ENCODE measurements at places on chromosomes 13 and 19. TPM values are rescaled to one million over a fixed set of nuclear protein-coding genes. Genes with fewer than 3 reads are reported as not detected.

- no peak for DNase-seq
These were observed 32.7 kb downstream of the LAMP1 start for GRCh38 chr13:113329656-113330312.

DNA sequence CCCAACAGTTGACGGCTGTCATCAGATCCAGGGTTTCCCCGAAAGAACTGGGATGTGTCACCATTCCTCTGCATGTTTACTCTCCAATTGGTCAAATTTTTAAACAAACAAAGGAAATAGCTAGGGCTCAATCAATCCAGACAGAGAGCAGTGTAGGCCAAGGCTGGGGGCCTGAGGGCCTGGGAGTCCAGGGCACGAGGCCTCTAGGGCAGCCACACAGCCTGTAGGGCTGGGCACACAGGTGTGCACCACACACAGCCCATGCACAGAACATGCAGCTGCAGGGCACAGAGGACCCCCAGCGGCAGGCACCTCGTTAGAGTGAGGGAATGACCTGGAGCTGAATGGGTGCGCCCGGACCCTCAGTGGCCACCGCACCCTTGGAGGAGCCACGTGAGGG lies 9.5 kb downstream of the MIER2 start:
- no peak for DNase-seq

- peak; percentile 79 for DNase-seq
These were observed 2.2 kb downstream of the FCER2 start for GRCh38 chr19:7699417-7700401.

DNA sequence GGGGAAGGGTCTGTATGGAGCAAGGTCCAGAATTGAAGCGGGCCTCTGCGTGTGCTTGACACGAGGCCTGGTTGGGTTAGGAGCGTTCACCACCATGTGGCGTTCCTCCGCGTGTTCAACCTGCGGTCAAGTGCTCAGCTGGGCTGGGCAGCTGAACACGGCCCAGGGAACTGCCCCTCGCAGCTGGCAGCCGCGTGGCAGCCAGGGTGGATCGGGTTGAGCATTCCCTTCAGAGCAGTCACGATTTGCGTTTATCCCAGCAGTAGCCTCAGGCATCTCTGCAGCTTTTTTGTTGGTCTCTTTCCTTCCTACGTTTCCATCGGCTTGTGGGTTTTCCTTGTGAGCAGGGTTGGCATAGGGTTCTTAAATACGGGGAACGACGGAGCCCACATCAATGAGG lies 28.7 kb upstream of the F2RL3 start:
- no peak for DNase-seq

GRCh38 chr19:52922841-52923777 lies at the start of gene ZNF888:
TSS of gene ZNF888 (minus strand) at chr19:52923428. CDS start at chr19:52917873, 5,555 bp downstream.
- DNase-seq: peak; percentile 88

GRCh38 chr19:51751655-51752054 lies at the start of gene FPR1:
TSS of gene FPR1 (minus strand) at chr19:51751878. CDS start at chr19:51746994, 4,884 bp downstream.
- DNase-seq: no peak

DNA sequence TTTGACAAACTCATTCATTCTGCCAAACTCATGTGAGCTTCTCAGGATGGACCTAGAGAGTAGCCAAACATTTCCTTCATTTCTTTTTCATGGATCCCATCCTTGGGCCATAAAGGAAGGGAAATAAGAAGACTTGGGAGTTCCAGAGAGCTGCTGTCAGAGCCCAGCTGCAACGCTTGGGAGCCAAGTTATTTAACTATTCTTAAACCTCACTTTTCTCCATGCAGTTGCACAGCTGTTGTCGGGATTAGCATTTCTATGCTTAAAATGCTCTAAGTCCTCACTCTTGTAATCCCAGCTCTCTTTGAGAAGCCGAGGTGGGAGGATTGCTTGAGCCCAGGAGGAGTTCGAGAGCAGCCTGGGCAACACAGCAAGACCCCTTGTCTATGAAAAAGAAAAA lies 11.7 kb upstream of the CASP14 start:
- no peak for DNase-seq

DNA sequence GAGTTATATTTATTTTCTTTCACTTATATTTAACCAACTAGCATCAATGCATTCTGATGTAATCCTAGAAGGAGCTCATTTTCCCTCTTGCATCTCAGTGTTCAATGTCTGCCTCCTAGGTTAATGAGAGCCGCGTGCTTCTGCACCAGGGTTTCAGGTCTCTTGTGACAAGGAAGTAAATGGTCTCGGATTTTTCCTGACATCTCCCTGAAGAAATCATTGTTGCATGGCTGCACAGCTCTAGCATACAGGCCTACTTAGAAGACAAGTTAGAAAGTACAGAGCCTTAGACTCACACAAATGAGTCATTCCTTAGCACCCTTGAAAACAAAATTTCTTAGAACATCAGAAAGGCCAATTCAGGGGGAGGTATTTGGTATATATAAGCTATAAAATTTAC lies 57.2 kb upstream of the KLF12 start:
- DNase-seq: no peak

- DNase-seq: peak; percentile 48
These were observed at the start of gene ZNF560 for GRCh38 chr19:9498183-9498902. TSS of gene ZNF560 (minus strand) at chr19:9498616. CDS start at chr19:9475313, 23,303 bp downstream.

GRCh38 chr13:47723898-47724297 lies 277.2 kb downstream of the SUCLA2 start:
- DNase-seq: no peak

- no peak for DNase-seq
These were observed 67.6 kb downstream of the ZNF557 start for GRCh38 chr19:7137120-7137519.

GRCh38 chr13:33758113-33758512 lies 59.8 kb upstream of the RFC3 start:
- DNase-seq: no peak

- no peak for DNase-seq
These were observed 811.4 kb downstream of the DACH1 start for GRCh38 chr13:71055644-71056043.

GRCh38 chr13:22776394-22777186 lies 404.2 kb upstream of the SGCG start:
- DNase-seq: no peak

GRCh38 chr19:33304371-33304759 lies 2.0 kb upstream of the CEBPA start:
- no peak for DNase-seq

GRCh38 chr13:85772367-85772766 lies 26.9 kb downstream of the SLITRK6 start:
- DNase-seq: no peak

GRCh38 chr13:101917833-101918661 lies 465.6 kb downstream of the ITGBL1 start:
- DNase-seq: no peak

GRCh38 chr13:114087430-114087829 lies 45.0 kb downstream of the RASA3 start:
- no peak for DNase-seq

DNA sequence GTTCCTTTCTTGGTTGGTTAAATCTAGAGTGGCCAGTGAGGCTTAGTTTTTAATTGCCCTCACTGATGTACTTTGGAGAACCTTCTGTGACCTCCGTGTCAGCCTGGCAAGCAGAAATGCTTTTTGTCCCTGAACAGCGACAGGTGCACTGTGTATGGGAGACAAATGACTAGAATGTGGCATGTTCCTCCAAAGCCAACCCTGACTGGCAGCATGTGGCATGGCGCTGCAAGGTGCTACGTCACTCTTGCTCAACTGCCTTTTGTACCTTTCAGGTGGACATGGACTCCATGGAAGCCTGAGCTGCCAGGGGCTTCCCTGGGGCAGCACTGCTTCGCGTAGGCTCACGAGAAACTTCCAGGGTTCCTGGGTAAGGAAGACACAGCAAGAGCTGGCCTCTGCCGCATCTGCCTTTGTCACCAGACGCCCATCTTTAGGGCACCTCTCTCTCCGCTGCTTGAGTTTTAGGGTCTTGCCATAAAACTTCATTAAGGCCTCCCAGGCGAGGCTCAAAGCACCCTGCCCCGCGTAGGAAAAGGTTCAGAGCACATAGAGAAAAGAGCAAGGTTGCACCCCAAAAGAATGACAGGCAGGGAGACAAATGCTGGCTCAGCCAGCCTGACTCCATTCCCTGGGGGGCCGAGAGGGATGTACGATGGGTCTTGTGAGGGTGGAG lies 167.1 kb upstream of the SOX1 start:
- DNase-seq: no peak

DNA sequence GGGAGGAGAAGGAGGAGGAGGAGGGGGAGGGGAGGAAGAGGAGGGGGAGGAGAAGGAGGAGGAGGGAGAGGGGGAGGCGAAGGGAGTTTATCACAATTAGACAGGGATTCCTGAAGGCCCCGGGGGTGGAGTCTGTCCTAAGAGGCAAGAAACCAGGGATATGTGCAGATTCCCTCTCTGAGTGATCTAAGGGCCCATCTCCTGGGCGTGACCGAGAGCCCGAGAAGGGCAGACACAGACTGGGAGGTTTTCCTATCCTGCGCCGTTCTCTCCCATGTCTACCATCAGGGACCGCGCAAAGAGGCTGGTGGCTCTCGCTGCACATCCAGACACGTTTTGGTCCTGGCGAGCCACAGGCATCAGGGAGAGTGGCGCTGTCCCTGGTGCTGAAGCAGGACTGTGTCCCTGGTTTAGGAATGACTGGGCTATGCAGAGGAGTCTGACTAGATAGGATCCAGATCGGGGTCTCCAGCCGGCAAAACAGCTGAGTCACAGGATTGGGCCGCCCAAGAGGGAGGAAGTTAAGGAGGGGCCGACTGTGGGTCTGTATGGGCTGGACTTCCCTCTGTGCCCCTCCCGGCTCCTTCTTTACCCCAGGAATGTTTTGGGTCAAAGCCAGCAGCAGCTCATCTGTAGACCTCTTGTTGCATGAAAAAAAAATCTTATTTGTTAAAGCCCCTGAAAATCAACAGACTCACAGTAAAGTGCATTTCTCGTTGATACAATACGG lies 17.9 kb upstream of the ZNF175 start:
- peak; percentile 29 for DNase-seq

GRCh38 chr19:29836409-29836825 lies 24.6 kb downstream of the CCNE1 start:
- peak; percentile 79 for DNase-seq

- DNase-seq: no peak
These were observed 137.7 kb downstream of the SOX1 start for GRCh38 chr13:112204346-112205327.

The PLIN4 gene
- total RNA-seq: 0.05 TPM

The PALM gene
- total RNA-seq: 0.72 TPM

The TNFAIP8L1 gene
- 22.1 TPM for total RNA-seq

The ZNF132 gene
- 3.5 TPM for total RNA-seq

The LYPD3 gene
- total RNA-seq: 3.1 TPM

The PKN1 gene
- 239 TPM for total RNA-seq

The ZNF773 gene
- 11.9 TPM for total RNA-seq

The ELSPBP1 gene
- not detected for total RNA-seq

The SELENOV gene
- not detected for total RNA-seq

All from activated T-cell treated with anti-CD3 and anti-CD28 coated beads, Interleukin-2, amount 50 U/mL, for 72 hours (primary cell).